ENCODE measurements at places on chromosomes 2 and 18.

DNA sequence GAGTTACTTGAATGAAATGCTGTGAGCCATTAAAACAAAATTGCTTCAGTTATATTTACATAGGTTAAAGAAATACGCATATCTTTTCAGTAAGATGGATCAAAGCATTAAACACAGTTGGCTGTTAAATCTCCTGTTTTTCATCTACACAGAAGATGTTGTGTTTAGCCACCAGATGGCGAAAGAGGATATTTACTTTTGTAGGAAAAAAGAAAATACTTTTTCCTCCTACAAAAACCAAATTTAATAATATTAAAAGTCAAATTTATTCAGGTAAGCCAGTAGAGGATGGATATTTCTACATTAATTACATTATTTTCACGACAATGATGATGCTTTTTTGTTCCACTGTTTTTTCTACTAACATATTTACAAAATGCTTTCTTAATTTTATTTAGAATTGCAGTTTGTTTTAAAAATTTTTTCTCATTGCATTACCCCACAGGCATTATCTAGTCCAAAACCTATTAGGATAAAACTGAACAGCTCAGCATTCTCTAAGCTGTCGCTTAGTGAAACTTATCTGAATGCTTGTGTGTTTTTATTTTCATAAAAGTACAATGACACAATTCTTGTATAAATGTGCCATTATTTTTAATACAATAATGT, 173.7 kb downstream of the ASXL3 start:
- no peak for DNase-seq

DNA sequence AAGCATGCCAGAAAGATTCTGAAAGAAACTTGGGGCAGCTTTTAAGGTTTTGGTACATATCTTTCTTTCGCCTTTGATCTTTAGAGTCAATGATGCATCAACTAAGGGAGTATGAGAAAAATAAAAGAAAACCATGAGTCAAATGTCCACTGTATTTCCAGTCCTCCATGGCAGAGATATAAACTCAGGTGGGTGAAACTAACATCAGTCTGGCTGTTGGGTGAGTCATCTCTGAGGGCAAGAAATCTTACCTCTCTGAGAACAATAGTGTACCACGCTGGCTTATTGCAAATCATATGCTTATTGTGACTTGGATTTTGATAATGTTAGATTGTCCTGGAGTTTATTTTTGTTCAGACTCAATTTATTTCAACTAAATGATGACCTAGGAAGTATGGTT, 521.0 kb downstream of the PLCL1 start:
- no peak for DNase-seq

- no peak for DNase-seq
These were observed 1095.7 kb upstream of the ZEB2 start for GRCh38 chr2:145615626-145616025.

- no peak for DNase-seq
These were observed 335.2 kb downstream of the LRATD1 start for GRCh38 chr2:14967729-14968128.

- no peak for DNase-seq
These were observed 186.5 kb upstream of the TPO start for GRCh38 chr2:1226766-1227165.

- DNase-seq, result no peak
These were observed 300.3 kb upstream of the MGAT5 start for GRCh38 chr2:133953524-133953923.

- DNase-seq, result no peak
These were observed 114.8 kb upstream of the SLC38A11 start for GRCh38 chr2:165070076-165070475.

DNA sequence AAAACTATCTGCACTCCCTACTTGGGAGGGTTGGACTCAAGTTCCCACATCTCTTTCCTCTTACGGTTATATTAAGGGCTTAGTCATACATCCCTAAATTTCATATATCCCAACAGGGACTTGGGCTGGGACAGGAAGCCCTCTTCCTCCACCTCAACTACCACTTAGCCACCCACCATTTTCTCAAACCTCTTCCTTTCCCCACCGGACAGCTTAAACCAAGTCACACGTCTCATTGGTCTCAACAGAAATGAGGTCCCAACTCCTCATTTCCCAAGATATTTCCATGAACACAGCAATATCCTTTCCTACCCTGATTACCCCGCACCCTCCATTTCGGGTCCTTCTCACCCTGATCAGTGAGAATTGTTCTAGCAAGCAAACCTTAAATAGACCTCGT, 736 bp downstream of the ZSCAN30 start:
- no peak for DNase-seq

GRCh38 chr18:80194874-80195570, 52.3 kb downstream of the PARD6G start:
- no peak for DNase-seq

DNA sequence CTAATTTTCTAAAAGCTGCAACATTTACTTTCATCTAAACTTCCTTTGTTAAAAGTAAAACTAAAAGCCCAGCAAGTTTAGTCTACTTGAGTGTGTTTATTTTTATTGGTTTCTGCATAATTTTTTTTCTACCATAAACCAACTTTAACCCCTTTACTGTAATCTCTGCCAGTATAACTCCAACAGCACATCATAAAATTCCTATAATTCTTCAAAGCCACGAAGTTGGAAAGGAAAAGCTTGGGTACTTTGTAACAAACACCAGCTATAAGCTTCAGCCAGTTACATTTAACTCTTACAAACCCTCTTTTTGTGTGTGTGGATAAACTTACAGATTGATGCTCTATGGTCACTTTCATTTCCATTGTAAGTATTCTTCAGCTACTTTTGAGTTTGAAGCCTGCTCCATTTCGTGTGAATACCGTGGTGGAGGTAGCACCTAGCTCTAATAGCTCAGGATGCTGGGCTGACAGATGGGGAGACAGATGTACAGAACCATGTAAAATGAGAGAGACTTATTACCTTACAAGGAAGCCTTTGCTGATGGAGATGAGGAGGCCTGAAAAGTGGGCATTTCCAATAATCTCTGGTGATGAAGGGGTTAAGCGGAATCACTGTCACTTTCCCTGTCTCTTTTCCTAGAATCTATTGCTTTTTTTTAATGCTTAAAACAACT, 42.5 kb downstream of the ZEB2 start:
- DNase-seq, result no peak

DNA sequence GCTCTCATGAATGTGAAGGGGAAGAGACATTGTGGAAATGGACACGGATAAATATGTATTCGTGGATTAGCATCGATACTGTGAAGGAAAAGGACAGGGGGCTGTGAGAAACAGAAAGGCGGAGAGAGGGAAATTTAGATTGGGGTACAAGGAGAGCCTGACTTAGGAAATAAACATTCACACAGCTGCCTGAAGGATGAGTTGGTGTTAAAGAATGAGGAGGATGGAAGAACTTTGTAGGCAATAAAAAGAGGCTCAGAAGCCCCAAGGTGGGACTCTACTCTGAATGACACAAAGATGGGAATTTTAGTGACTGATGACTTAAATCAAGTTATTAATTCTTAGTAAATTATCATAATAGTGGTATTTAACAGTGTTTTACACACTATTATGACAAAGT, 10.1 kb downstream of the MYO1B start:
- DNase-seq, result no peak

DNA sequence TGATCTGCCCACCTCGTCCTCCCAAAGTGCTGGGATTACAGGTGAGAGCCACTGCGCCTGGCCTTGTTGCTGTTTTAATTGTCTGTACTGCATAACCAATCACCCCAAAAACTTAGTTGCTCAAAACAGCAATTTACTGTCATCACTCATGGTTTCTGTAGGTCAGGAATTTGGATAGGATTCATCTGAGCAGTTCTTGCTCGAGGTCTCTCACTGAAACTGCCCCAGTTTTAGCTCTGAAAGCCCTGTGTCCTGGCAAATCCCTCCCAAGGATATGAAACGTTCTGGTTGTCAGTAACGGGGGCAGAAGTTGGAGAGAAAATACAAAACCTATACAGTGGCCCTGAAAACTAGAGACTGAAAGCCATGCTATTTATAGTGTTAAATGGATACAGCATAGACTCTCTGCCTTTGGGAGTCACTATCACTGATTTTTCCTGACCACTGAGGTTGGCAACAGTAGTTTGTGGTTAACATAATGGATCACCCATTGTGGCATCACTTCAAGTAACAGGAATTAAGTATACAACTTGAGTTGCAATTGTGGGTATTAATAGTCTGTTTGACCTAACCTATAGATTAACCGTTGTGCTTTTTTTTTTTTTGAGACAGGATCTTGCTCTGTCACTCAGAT, 27.2 kb upstream of the ERICH2 start:
- no peak for DNase-seq

- DNase-seq, result peak; percentile 88
These were observed 14.7 kb upstream of the MRPL33 start for GRCh38 chr2:27756544-27757498.

GRCh38 chr2:182015334-182016109, 29.9 kb downstream of the PPP1R1C start:
- DNase-seq, result no peak

GRCh38 chr18:48877941-48878340, 72.8 kb downstream of the SMAD7 start:
- DNase-seq, result no peak

DNA sequence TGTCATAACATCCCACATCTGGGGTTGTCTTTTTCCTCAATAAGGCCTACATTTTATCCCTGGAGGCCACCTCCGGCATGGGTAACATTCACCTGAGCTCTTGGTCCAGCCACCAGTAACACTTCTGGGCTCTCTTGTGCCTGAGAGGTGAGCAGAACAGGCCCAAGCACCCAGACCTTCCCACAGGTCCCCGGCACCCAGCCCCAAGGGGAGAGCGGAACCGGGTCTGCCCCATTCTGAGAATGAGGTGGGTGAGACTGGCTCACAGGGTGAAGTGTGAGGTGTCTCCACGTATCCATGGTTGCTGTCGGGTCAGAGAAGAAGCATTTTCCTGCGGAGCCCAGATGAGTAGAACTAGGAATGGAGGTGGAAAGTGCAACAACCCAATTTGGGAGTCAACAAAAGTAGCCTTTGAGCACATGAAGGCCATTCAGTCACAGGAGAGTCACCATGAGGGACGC, 496.7 kb upstream of the MYT1L start:
- DNase-seq, result peak; percentile 43

DNA sequence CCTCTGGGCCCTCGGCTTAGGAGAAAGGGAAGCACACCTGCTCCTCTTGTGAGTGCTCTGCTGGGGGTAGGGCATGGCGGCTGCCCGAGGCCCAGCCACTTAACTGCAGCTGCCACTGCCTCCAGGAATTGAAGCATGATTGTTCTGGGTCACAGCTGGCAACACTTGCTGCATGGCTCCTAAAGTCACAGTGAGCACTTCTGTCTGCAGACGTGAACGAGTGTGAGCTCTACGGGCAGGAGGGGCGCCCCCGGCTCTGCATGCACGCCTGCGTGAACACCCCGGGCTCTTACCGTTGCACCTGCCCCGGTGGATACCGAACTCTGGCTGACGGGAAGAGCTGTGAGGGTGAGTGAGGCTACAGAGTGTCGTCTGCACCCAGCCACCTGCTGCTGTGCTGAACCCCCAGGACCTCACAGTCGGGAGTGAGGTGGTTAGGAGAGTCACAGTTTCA, 44.4 kb downstream of the FBLN7 start:
- no peak for DNase-seq

- DNase-seq, result no peak
These were observed 21.2 kb downstream of the TUBB6 start for GRCh38 chr18:12329125-12329698.

DNA sequence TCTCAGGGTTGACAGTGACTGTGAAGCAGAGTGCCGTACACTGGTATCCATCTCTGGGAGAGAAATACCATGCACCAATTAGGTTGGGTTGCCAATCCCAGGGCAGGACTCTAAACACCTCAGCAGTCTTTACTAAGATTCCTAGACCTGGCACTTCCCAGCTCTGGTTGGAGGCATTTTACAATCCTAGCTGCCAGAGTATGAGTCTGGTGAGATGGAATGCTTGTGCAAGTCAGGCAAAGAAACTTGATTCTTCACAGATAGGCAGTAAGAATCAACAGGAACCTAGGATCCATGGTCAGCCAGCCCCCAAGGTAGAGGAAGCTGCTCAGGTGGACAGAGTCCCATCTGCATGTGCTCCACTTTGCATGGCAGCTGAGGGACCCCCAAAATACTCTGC, 6.0 kb upstream of the UGT1A5 start:
- no peak for DNase-seq

- DNase-seq, result no peak
These were observed 38.2 kb downstream of the PDIA6 start for GRCh38 chr2:10774394-10774793.

- no peak for DNase-seq
These were observed 721.1 kb downstream of the DPP10 start for GRCh38 chr2:115163572-115163971.

DNA sequence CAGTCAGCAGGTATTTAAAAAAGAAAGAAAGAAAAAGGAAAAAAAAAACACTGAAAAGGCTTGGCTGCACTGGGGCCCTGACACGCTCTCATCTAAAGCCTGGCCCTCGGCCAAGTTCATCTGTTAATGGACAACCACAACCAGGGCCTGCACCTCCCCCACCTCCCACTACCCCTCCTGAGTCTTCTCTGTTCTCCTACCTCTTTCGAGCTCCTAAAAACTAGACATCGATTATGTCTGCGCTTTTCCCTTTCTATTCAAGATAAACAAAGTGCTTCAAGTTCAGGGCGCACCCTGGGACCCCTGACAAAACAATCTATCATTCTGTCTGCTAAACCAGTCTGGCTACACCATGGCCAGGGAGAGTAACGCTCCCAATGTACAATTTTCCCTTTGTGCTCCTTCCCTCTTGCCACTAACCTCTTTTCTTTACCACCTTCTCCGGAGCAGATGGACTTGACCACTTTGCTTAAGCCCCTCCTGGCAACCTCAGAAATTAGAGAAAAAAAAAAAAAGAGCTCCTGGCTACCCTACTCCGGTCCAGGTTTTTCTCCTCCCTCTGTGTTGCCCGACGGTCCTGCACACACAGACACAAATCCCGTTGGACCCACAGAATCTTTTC, 22.7 kb downstream of the BCL11A start:
- DNase-seq, result no peak

DNA sequence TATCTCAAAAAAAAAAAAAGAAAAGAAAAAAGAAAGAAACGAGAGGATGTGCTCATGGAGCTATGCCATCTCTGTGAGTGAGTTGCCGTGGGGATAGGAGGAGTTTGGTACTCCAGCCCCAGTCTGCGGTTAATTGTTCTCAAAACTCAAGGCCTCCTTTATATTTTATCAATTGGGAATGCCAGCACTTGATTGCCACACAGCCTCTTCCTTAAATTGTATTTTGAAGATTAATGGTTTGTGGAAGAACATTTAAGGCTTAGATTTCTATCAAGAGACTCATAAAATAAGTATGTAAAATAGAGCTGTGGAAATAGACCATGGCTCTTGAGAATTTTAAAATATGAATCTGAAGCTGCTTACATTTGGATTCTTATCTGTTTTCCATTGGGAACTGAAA, 29.8 kb downstream of the KCNE4 start:
- no peak for DNase-seq

GRCh38 chr2:121480826-121481225, 49.9 kb upstream of the RNU4ATAC start:
- no peak for DNase-seq

DNA sequence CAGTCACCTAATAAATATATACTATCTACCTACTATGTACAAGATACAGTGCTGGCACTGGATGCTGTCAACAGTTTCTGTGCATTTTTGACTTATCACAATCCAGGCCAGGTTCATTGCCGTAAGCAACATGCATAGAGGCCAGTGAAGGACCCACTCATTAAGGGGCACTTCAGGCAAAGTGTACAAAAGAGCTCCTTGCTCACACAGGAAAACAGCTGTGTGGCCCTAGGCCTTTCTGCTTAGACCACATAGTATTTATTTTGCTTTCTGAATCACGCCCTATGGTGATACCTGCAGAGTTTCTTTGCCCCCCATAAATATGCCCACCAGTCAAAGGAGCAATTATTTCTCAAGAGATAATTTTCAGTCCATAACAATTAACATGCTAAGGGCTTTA, 39.6 kb upstream of the STAT4 start:
- DNase-seq, result no peak
